AG09309 (cell line): ENCODE measurements at places on chromosomes 11 and 22.

DNA sequence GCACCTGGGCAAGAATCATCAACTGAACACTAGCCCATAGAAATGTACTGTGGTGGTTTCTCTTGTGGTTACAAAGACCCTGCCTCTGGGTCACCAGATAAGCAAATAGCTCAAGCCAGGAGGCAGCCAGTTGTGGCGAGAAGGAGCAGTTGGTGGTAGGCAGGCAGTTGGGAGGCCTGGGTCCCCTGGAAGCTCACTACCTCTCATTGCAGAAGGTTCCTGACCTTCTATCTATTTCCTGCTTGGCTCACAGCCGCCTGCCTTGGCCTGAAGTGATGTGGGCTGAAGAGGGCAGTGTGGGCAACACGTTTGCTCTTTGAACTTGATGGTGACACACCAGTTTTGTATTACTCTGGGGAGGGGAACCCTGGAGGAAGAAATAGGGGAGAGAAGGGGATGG, 34.7 kb downstream of the NECTIN1 start:
- DNase-seq, result no peak

DNA sequence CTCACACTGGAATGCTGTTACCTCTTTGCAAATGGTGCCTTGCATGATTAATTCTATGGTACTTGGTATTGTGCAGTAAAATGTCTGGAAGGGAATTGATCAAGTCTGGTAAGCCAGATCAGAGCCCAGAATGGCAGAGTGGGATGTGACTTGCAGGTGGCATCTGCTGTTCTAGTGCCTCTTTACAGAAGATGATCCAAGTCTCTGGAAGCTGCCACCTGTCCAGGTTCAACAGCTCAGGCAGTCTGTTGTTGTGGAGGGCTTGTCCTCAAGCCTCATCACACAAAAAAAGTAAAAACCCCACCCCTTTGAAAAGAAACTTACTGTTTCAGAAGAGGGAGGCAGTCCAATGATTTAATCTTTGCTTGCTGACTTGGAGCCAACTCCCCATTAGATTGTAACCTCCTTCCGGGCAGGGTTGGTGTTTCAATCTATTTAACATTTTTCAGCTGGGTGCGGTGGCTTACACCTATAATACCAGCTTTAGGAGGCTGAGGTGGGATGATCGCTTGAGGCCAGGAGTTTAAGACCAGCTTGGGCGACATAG, 17.1 kb downstream of the ZNRF3 start:
- DNase-seq, result no peak

- DNase-seq, result no peak
Observed at GRCh38 chr11:10473371-10473770, 18.3 kb downstream of the AMPD3 start.

- DNase-seq, result peak; percentile 57
Observed at GRCh38 chr22:30574997-30575671, 669 bp upstream of the GAL3ST1 start.
